ENCODE measurements at places on chromosomes 12 and 14.

DNA sequence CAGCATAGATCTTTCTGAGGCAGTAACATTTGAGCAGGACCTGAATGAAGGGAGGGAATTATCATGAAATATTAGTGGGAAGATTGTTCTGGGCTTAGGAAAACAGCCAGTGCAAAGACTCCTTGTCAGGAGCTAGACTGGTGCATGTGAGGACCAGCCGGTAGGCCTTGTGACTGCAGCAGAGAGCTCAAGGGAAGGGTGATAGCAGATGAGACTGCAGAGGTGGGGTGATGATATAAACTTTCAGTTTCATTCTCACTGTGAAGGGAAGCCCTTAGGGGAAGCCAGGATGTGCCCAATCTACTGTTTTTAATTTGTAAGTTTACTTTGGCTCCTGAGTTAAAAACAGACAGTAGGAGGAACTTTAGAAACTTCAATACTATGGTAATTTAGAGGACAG, 12.4 kb downstream of the IL22 start:
- no peak for DNase-seq

DNA sequence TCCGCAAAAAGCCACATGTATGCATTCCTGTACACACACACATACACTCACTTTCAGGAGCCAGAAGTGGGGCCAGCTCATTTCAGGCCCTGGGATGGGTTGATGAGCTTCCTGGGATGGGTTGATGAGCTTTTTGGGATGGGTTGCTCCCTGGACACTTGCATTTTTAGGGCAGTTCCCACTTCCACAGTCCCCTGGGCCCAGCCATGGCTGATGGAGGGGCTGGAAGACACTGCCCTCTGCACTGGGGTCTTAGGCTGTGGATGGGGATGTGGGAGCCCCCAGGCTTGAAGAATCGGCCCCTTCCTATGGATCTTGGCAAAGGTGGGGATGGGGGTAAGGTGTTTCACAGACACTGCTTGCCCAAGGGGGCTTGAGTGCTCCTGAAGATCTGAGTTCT, 12.7 kb downstream of the ACVRL1 start:
- no peak for DNase-seq

DNA sequence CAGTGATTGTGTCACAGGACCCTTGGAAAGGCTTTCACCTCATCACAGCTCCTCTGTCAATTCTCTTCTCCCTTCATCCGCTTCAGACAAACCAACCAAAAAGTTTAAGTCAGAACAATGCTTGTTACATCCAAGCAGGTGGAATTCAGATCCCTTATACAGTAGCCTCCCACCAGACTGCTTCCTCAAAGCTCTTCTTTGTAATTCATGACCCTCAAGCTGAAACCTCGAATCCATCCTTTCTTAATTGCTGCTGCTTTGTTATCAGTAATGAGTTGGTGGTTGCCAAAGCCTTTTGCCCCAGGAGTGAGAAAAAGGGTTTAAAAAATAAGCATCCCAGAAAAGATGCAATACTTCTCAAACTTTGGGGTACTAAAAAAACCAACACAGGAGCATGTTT, 9.5 kb downstream of the BEST3 start:
- no peak for DNase-seq

- no peak for DNase-seq
These were observed 986 bp upstream of the NTF3 start for GRCh38 chr12:5430641-5431603.

- DNase-seq: no peak
These were observed 15.5 kb upstream of the KRR1 start for GRCh38 chr12:75526655-75527511.

DNA sequence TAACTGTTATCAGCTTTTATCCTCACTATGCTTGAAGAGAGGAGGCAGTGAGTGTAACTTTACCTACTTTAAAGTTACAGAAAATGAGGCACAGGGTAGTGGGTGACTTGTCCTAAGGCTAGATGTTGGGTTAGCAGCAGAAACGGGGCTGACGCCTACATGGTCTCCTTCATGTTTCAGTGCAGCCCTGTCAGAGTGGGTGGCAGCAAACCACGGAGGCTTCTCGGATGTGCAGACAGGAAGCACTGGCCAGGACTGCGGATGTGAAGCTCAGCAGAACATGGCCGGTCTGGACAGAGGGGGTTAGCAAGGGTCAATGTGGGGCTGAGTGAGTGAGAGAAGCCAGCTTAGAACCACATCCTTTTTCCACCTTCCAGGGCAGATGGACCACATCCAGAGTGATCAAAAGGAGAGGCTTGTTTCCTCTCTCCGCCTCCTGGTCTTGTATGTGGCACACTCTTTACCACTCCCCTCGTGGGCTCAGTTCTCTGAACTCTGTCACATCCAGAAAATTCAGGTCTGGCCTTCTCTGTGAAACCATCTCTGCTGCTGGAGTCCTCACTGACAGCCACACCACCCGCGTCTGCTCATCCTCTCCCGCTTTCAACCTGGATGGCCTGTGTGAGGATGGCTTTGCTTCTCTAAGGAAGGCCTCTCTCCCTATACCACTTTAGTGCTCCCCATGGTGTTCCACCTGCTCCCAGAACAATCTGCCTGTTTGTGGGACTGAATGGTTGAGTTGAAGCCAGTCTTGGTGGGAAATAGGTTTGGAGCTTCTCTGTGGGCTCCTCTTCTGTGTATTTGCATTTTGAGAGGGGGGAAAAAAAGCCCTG, 14.1 kb downstream of the SUSD6 start:
- no peak for DNase-seq

DNA sequence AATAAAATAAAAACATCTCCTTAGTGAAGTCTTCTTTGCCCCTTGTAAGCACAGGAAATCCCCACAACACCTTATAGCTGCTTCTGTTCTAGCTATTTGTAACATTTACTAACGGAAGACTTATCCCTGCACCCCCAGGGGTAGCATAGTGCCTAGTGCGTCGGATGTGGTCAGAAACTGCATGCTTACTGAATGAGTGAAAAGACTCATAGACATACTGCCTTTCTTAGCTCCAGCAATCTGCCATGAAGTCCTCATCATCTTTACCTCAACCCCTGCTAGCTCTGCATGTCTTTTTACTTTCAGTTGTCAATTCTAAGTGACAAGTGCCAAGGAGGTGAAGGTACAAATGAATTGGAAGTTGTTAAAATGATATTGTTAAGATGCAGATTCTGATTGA, 12.9 kb downstream of the RIOX1 start:
- DNase-seq: no peak

- DNase-seq: no peak
These were observed 53.4 kb downstream of the TRAFD1 start for GRCh38 chr12:112178796-112179195.

- no peak for DNase-seq
These were observed 974.3 kb downstream of the VRK1 start for GRCh38 chr14:97771340-97772045.

DNA sequence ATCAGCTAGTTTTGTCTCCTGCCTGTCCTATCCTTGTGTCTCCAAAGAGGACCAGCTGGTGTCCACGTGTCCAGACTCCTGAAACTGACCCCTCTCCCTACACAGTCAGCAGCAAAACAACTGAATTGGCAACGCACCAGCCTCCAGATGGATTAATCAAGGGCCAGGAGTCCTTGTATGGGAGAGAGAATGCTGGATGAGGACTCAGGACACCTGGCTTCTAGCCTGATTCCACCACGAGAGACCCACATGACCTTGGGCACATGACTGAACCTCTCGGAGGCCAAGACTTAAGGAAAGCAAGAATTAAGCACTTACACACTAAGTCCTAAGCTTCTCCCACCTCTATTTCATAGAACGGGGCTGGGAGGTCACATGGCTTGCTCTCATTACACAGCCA, 60.4 kb upstream of the CMKLR1 start:
- no peak for DNase-seq

GRCh38 chr12:29943683-29944082, 159.9 kb upstream of the TMTC1 start:
- no peak for DNase-seq
